Activated CD8-positive, alpha-beta memory T cell treated with anti-CD3 and anti-CD28 coated beads for 24 hours (primary cell): ENCODE measurements at places on chromosomes 5 and 9.

GRCh38 chr5:159944056-159944600 lies 27.8 kb downstream of the ADRA1B start:
- DNase-seq, result no peak

DNA sequence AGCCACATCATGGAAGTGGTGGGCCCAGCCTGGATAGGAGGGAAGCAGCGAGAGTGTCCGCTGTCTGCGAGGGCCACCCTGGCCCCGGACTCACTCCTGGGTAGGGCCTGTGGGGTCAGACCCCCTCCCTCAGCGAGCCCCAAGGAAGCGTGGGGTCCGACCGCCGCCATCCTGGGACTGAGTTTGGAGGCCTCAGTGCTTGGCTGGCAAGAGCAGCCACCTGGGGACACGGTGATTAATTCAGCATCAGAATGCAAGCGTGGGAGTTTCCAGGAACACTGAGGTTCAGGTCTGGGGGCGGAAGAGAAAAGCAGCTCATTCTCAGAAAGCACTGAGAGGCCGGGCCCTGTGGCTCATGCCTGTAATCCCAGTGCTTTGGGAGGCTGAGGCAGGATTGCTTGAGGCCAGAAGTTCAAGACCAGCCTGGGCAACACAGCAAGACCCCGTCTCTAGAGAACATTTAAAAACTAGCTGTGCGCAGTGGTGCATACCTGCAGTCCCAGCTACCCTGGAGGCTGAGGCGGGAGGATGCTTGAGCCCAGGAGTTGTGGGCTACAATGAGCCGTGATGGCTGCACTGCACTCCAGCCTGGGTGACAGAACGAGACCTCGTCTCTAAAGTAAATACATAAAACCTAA lies 18.3 kb upstream of the CAMSAP1 start:
- peak; percentile 79 for DNase-seq

- DNase-seq, result no peak
These were observed 71.8 kb downstream of the C9orf50 start for GRCh38 chr9:129549139-129549538.

- no peak for DNase-seq
These were observed 39.8 kb upstream of the NUDT12 start for GRCh38 chr5:103602438-103602837.

DNA sequence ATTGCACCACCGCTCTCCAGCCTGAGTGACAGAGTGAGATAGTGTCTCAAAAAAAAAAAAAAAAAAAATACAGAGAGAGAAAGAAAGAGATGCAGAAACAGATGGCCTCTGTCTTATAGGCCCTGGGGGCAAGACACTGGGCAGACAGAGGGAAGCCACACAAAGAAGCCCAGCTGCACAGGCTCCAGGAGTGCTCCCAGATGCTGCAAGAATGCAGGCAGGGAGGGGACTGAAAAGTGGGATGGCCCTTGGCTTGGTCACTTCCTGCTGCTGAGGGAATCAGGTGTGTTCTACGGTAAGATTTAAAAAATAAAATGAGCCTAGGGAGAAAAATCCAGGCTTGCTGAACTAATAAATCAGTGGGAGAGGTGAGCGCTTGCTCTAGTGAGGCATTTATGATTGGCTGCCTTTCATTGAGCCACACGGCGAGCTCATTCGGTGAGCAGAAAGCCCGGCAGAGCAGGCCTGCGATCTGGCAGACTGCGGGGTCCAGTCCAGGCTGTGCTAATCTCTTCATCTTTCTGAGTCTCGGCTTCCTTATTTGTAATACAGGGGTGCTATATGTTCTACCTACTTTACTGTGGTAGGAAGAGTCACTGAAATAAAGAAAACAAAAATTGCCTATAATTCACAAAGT lies 80.6 kb downstream of the RAD23B start:
- DNase-seq, result no peak

- DNase-seq, result no peak
These were observed 206.3 kb downstream of the BNC2 start for GRCh38 chr9:16664211-16664610.

DNA sequence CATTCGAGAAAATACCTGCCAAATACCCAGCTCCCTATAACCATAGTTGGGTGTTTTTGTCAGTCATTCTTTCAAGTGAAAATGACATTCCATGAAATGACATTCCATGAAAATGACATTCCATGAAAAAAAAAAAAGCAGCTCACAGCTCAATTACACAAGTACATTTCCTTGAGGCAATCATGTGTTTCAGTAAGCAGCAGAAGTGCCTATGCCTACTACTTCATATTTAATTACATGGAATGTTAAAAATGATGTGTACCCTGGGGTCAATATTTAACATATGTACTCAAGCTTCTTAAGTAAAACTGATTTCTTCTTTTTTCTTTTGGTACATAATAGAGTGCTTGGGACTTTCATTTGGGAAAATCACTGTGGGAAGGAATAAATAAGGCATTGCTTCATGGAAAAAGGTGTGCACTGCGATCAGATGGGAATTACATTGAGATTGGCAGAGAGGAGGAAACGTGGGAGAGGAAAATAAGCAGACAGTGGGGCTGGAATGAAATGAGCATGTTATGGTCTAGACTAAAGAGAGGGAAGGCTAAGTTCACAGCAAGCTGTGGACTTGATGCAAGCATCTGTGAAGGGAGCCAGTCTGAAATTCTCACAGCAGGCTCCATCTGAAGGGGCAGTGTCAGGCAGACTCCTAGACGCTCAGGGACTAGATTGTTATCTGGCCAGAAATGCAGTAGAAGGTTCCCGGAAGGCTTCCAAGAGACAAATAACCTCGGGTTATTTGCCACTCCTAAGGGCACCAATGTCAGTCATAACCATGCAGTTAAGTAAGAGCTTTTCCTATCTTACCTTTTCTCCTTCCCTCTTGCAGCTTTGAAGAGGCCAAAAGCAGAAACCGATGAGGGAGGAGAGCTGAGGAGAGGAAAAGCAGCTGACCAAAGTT lies 15.2 kb upstream of the SPATA9 start:
- DNase-seq, result no peak
